Transverse colon (tissue), 4 donors: ENCODE measurements at places on chromosomes 7 and 10. TPM values are rescaled to one million over a fixed set of nuclear protein-coding genes. Genes with fewer than 3 reads are reported as not detected.

DNA sequence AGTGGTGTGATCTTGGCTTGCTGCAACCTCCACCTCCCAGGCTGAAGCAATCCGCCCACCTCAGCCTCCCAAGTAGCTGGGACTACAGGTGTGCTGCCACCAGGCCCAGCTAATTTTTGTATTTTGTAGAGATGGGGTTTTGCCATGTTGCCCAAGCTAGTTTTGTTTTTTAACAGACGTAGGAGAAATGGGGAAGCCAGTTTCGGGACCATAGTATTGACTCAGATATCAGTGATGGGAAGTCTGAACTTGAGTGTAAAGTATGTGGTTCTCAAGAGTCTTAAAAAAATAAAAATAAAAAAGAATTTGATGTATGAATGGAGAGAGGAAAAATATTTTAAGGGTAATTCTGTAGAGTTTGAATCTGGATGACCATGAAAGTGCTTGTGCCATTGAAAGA, 34.2 kb downstream of the SP4 start:
- H3K27me3 ChIP-seq = no peaks in the 10 kb centered on the region
- DNase-seq = no peak
- H3K4me1 ChIP-seq = no peaks in the 10 kb centered on the region
- H3K36me3 ChIP-seq = no peaks in the 10 kb centered on the region
- no peak overlapping the region for H3K4me3 ChIP-seq

DNA sequence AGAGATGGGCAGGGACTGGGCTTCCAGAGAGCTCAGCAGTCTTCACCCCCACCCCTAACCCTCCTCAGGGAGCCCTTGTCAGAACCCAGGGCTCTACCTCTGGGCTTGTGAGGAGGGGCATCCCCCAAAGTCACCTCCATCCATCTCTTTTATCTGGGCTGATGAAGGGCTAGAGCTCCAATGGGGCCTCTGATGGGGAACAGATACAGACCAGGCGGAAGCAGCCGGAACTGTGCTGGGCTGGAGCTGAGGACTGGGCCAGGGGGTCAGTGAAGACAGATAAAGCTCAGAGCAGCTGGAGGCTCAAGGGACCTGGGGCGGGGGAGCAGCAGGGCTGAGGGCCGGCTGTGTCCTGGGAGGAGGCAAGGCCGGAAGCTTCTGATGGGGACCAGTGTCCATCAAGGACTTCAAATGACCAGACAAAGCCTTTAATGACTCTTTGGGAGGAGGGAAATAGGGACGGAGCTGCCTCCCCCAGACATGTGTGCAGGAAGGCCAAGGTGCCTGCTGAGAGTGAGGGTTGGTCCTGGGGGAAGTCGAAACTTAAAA, 10.2 kb downstream of the KAZALD1 start:
- peaks cover 15% of the 10 kb centered on the region for H3K4me1 ChIP-seq
- H3K27me3 ChIP-seq = peaks cover 57% of the 10 kb centered on the region
- no peak overlapping the region for H3K4me3 ChIP-seq

GRCh38 chr10:43132867-43133787, 5.1 kb upstream of the CSGALNACT2 start:
- no peak overlapping the region for H3K27ac ChIP-seq
- no peaks in the 10 kb centered on the region for H3K36me3 ChIP-seq
- H3K27me3 ChIP-seq = no peaks in the 10 kb centered on the region
- H3K4me3 ChIP-seq = no peak overlapping the region

DNA sequence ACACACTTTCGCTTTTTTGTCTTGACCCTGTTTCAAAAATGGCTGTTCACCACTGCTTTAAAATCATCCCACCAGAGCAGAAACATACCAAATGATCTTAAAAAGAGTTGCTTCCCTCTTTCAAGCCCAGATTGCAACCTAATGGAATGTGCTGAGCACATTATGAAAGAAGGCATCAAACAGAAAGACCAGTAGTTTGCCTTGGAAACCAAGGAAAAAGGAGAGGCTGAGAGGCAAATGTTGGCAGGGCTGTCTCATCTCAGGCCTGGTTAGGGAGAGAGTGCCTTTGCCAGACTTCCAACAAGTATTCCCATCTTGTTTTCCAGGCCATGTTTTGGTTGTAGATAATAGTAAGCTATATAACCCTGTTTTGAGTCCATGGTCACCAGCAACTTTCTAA, 64.3 kb downstream of the ABCB4 start:
- no peaks in the 10 kb centered on the region for H3K36me3 ChIP-seq
- H3K4me1 ChIP-seq = no peaks in the 10 kb centered on the region
- H3K27me3 ChIP-seq = no peaks in the 10 kb centered on the region
- H3K4me3 ChIP-seq = no peak overlapping the region

GRCh38 chr10:1375346-1376170, 319.4 kb downstream of the WDR37 start:
- H3K36me3 ChIP-seq = no peaks in the 10 kb centered on the region
- no peak for DNase-seq
- no peak overlapping the region for H3K4me3 ChIP-seq
- H3K27ac ChIP-seq = no peak overlapping the region
- peaks cover 27% of the 10 kb centered on the region for H3K27me3 ChIP-seq

Gene SCIN
- 65.7 TPM for total RNA-seq

Gene KAT6B
- total RNA-seq = 47.2 TPM

Gene HABP2
- not detected for total RNA-seq
